ENCODE measurements at places on chromosomes 11 and 22.

- no peak overlapping the region for H3K4me3 ChIP-seq
- no peak for DNase-seq
- no peaks in the 10 kb centered on the region for H3K36me3 ChIP-seq
- no peak overlapping the region for H3K27ac ChIP-seq
- H3K27me3 ChIP-seq, result peaks cover 7% of the 10 kb centered on the region
Observed at GRCh38 chr11:111921541-111922230, 3.0 kb downstream of the C11orf52 start.

GRCh38 chr11:20112291-20113148, 47.8 kb downstream of the DBX1 start:
- H3K36me3 ChIP-seq, result no peaks in the 10 kb centered on the region
- H3K4me1 ChIP-seq, result no peaks in the 10 kb centered on the region
- no peak overlapping the region for H3K27ac ChIP-seq
- DNase-seq, result peak; percentile 12
- H3K27me3 ChIP-seq, result peaks cover 7% of the 10 kb centered on the region
- H3K4me3 ChIP-seq, result no peak overlapping the region

GRCh38 chr11:132475026-132475425, 1057.3 kb downstream of the OPCML start:
- no peak overlapping the region for H3K27ac ChIP-seq
- no peak overlapping the region for H3K4me3 ChIP-seq
- DNase-seq, result no peak
- H3K36me3 ChIP-seq, result no peaks in the 10 kb centered on the region
- H3K4me1 ChIP-seq, result no peaks in the 10 kb centered on the region

DNA sequence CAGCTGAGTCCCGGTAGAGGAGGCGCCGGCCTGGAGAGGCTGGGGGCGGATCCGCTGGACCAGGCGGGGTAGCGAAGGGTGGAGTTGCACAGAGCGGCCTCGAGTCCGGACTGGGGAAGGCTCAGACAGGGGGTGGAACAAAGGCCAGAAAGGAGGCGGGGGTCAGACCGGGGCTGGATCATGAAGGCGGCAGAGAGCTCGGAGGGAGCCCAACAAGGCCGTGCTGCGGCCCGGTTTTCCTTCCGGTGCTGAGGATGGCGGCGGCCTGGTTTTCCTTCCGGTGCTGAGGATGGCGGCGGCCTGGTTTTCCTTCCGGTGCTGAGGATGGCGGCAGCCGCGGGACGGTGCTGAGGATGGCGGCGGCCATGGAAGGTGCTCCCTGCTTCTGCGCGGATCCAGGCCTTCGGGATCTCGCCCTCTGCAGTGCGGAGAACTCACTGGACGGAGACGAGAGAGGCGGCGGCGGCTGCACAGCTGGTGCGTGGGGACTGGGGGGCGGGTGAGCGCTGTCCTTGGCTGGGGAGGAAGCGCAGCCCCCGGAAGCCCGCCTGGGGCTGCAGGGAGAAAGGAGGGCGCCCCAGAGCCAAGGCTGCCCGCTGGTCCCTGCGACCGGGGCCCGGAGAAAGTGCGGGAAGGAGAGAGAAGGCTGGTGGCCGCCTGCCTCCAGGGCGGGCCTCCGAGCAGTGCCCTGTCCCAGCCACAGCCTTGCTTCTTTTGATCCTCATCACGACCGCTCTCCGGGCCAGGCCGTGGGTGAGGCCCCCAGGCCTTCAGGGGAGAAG, 350.4 kb upstream of the B3GAT1 start:
- H3K27me3 ChIP-seq, result peaks cover 4% of the 10 kb centered on the region
- no peaks in the 10 kb centered on the region for H3K36me3 ChIP-seq
- H3K4me1 ChIP-seq, result no peaks in the 10 kb centered on the region
- H3K4me3 ChIP-seq, result peak overlapping the region; percentile 71

DNA sequence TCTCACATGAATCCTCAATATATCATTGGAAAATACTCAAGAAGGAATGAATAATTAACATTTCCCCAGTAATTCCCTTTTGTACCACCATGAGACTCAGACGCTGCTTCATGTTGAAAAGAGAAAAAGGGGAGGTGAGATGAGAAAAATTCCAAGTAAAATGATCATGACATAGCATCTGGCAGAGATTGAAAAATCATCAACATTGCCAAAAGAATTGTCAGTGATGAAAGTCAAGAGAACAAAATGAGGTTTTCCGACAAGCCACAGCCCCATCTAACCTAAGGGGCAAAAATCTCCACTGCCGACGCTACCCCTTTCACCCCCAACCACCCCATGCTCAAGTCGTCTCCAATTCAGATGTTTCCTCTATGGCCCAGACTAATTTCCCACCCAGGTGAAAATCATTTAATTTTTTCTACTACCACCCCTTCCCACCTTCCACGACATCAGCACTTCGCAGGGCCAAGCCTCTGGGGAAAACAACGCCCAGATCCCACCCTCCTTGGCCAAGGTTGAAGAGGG, 1.2 kb downstream of the RAB6A start:
- H3K4me1 ChIP-seq, result peaks cover 22% of the 10 kb centered on the region
- H3K4me3 ChIP-seq, result peak overlapping the region; percentile 97
- no peaks in the 10 kb centered on the region for H3K27me3 ChIP-seq
- peak overlapping the region; percentile 80 for H3K27ac ChIP-seq
- H3K36me3 ChIP-seq, result peaks cover 9% of the 10 kb centered on the region

DNA sequence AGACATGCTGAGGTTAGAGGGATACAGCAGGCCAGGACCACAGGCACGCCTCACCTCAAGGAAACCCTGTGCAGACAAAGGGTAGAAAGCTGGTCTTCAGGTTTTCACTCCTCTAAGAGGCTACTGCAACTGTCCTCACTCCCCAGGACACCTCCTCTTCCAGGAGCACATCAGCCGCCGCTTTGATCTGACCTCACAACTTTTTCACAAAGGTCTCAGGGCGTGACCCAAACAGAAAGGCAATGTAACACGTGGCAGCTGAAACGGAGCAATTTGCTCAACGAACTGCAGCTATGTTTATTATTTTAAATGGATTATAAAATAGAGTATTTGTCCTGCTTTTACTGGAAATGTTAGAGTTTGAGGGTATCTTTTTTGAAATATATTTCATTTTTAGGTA, 46.1 kb downstream of the LARGE1 start:
- no peak overlapping the region for H3K27ac ChIP-seq
- H3K27me3 ChIP-seq, result no peaks in the 10 kb centered on the region
- no peak for DNase-seq
- no peak overlapping the region for H3K4me3 ChIP-seq
- no peaks in the 10 kb centered on the region for H3K4me1 ChIP-seq

DNA sequence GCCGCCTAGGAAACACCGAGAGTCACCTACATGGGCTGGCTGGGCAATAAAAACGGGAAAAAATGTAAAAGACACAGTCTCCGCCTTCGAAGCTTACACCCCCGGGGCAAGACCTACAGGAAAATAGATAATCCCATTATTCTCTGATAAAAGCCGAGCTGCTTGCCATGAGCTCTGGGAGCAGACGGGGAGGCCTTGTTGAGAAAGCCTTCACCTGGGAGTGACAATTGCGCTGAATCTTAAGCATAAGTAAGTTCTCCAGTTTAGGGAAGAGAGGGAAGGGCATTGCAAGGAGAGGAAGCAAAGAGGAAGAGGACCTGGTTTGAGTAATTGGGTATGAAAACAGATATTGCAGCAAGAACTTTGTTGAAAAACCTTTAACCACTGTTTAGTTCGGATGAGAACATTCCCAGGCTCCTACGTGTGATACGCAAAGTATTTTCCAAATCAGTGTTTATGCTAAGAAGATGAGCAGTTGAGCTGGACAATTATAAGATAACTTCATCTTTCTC, 813 bp upstream of the BTBD10 start:
- peak overlapping the region; percentile 98 for H3K27ac ChIP-seq
- H3K36me3 ChIP-seq, result peaks cover 15% of the 10 kb centered on the region
- DNase-seq, result no peak

DNA sequence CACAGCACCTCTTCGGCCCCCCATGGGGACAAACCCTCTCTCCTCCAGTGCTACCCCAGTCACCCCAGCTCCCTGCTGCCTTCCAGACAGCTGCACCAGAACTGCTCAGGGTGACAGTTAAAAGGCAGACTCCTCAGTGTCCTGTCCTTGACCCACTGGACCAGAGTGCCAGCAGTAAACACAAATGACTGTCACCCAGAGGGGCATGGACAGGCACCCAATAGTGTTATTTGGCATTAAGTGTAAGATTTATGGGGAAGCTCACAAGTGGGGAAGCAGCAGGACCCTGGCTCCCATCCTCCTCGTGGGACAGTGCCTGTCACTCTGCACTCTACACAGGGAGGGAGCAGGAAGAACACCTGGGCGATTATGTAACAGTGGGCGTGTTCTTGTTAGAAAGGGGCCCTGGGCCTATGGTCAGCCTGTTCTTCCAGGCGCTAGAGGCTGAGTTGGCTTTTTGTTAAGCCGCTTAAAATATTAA, 5.0 kb downstream of the RPS19BP1 start:
- H3K27ac ChIP-seq, result peak overlapping the region; percentile 75
- H3K4me1 ChIP-seq, result peaks cover 80% of the 10 kb centered on the region
- no peaks in the 10 kb centered on the region for H3K27me3 ChIP-seq
- DNase-seq, result no peak
- peaks cover 75% of the 10 kb centered on the region for H3K36me3 ChIP-seq

DNA sequence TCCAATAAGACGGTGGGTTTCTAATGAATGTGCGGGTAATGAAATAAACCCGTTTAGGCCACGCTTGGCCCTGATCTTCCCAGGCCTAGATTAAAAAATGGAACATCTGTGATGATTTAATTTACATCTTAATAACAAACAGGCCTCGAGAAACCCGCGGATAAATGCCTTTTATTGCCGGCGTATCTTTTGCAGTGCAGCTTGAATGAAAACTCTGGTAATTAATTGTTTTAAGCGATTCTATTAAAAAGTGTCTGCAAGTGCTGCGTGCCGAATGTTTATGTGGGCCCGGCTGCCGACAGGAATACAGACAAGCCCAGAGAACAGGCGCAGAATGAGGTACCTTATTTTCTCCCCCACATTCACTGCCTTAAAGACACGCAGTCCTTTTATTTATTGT, 420.7 kb downstream of the MN1 start:
- H3K4me1 ChIP-seq, result no peaks in the 10 kb centered on the region
- no peak overlapping the region for H3K4me3 ChIP-seq
- DNase-seq, result no peak
- peaks cover 12% of the 10 kb centered on the region for H3K27me3 ChIP-seq

DNA sequence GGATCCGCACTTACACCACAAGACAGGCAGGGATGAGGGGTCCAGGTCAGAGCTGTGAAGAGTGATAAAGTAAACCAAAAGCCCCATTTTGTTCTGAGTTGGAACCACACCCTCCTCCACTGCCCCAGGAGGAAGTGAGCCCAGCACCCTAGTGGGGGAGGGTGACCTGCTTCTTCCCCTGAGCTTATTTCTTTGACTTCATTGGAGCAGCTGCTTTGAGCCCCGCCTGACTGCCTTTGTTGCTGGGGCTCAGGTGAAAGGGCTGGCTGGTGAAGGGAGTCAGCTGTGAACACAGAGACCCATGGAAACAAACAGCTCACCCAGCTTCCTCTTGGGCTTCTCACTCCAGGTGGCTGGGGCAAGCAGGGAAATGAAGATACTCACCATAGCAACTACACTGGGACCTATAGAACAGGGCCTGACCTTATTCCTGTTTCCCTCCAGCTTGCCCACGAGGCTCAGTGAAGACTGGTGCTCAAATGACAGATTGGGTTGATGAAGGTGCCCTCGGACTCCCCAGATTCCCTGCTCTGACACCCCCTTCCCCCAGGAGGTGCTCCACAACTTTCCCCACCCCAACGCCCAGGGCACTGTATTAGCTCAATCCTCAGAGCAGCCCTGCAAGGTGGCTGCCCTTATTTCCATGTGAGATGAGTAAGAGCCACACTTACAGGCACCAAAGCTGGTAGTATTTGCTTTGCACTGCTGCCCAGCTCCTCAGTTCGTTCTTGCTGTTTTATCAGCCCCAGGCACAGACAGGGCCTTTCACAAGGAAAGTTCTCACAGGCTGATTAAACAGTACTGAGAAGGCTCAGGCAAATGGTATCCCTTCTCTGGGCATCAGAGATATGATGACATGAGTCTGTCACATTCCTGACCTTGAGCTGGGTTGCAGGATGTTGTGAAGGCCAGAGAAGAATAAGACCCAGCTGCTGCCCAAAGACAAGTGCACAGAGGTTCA, 2.4 kb downstream of the UCP2 start:
- peaks cover 68% of the 10 kb centered on the region for H3K4me1 ChIP-seq
- no peaks in the 10 kb centered on the region for H3K27me3 ChIP-seq
- peak overlapping the region; percentile 98 for H3K27ac ChIP-seq
- peaks cover 68% of the 10 kb centered on the region for H3K36me3 ChIP-seq
- peak overlapping the region; percentile 92 for H3K4me3 ChIP-seq

GRCh38 chr11:17596711-17597110, 49.7 kb downstream of the OTOG start:
- no peak overlapping the region for H3K4me3 ChIP-seq
- peaks cover 4% of the 10 kb centered on the region for H3K27me3 ChIP-seq
- no peaks in the 10 kb centered on the region for H3K36me3 ChIP-seq

Measured in activated naive CD8-positive, alpha-beta T cell treated with anti-CD3 and anti-CD28 coated beads for 36 hours (primary cell).